ENCODE measurements at places on chromosomes 7 and 10. TPM values are rescaled to one million over a fixed set of nuclear protein-coding genes. Genes with fewer than 3 reads are reported as not detected.

CABCOCO1 gene
- total RNA-seq, result 3.5 TPM

MMD2 gene
- not detected for total RNA-seq

DNA sequence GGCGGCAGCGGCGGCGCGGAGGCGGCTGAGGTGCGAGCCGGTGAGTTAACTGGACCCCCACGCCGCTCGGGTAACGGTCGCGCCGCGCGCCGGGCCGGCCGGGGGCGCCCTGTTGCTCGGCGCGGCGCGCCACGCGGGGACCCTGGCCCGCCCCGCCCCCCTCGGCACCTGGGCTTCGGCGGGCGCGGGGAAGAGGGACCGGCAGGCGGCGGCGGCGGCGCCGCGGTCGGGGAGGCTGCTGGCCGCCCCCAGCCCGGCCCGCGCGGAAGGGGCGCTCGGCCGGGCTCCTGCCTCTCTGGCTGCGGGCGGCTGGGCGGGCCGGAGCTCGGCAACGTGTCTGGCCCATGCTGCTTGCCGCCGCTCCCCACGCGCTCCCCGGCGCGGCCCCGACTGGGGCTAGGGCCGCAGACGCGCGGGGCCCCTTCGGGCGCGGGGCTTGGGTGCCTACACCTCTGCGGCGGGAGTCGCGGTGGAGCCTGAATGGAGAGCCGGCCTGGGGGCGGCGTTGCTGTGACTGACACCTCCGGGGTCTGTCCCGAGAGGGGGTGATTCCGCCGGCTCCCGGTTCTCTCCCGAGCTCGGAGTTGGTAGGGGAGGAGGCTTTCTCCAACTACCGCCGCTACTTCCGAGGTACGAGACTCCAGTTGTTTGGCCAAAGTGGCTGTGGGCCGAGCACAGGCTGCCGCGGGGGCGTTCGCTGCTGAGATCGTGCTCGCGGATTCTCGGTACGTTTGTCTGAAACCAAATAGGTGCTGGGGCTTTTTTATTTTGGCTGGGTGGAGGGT lies 494 bp downstream of the PALS2 start:
- DNase-seq, result peak; percentile 96

GRCh38 chr10:81367132-81367531 lies 507.9 kb upstream of the NRG3 start:
- no peak for DNase-seq

- DNase-seq, result no peak
Observed at GRCh38 chr7:22842973-22843372, 20.3 kb upstream of the TOMM7 start.

DUS4L gene
- 5.4 TPM for total RNA-seq

GRCh38 chr7:36752026-36752711 lies 27.9 kb upstream of the AOAH start:
- no peak for DNase-seq

GRCh38 chr10:851901-852300 lies 79.6 kb downstream of the LARP4B start:
- no peak for DNase-seq

DNA sequence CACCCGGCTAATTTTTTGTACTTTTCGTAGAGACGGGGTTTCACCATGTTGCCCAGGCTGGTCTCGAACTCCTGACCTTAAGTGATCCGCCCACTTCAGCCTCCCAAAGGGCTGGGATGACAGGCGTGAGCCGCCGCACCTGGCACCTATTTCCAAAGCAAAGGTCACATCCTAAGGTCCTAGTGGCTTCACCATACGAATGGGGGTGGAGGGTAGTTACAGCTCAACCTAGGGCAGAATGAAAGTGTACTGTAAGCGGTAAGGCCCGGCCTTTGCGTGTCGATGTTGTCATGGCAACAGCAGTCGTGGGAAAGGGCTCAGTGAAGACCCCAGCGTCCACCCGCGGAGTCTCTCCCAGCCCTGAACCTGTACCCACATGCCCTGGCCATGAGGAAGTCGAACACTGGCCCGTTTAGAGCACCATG lies 1.6 kb upstream of the COX19 start:
- no peak for DNase-seq

DNA sequence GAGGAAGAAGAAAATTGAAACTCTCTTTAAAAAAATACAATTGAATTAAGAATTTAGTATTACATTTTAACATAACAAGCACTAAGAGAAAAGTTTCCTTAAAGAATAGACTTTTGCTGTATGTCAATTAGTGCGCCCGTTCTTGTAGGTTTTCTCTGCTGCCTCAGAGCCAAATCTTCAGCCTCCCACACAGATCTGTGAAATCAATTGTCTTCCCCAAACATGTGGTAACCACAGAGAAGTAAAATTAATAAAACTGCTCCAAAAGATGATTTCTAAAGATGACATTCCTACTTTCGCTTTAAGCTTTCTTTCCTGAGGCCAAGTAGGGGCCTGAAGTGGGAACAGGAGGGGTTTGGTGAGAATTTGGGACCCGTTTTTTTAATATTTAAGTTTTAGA lies 113.2 kb upstream of the ADO start:
- DNase-seq, result no peak

GRCh38 chr7:86951895-86952294 lies 107.6 kb downstream of the ELAPOR2 start:
- DNase-seq, result no peak

DNA sequence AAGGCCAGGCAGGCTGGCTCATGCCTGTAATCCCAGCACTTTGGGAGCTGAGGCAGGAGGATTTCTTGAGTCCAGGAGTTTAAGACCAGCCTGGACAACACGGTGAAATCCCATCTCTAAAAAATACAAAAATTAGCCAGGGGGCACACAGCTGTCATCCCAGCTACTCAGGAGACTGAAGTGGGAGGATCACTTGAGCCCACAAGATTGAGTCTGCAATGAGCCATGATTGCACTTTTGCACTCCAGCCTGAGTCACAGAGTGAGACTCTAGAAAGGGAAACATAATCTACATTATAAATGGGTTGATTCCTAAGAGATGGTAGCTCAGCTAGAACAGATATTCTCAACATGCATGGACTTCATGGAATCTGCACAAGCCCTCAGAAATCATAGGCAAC lies 6.3 kb upstream of the LIPF start:
- no peak for DNase-seq

DNA sequence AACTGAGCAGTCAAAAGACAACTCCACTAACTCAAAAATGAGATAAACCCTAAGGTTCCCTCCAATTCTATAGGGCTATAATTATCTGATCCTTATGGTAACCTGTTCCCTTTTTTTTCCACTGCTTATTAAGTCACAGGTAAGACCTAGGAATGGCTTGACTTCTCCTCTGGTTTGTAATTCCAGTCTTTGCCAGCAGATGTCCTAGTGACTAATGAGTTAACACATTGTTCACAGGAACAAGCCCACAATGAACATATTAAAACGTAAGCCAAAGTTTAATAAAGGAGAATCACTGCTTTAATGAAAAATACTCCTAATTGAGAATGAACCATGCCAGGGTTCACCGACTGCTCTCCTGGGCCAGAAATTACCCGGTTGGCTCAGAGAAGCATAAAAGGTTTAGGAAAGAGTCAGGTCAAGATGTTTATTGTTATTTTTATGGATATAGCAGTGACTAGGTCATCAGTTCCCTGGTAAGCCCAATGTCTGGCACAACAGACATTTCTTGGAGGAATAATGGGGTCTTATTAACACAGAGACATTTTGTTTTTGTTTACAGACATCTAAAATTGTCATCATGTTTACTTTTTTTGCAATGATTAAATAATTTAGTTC lies 120.1 kb downstream of the ELAPOR2 start:
- no peak for DNase-seq

OR6V1 gene
- not detected for total RNA-seq

All from osteoblast (primary cell).